ENCODE measurements at places on chromosomes 12 and 14.

GRCh38 chr12:27711967-27712366 lies 1.3 kb downstream of the MRPS35 start:
- no peak for DNase-seq

DNA sequence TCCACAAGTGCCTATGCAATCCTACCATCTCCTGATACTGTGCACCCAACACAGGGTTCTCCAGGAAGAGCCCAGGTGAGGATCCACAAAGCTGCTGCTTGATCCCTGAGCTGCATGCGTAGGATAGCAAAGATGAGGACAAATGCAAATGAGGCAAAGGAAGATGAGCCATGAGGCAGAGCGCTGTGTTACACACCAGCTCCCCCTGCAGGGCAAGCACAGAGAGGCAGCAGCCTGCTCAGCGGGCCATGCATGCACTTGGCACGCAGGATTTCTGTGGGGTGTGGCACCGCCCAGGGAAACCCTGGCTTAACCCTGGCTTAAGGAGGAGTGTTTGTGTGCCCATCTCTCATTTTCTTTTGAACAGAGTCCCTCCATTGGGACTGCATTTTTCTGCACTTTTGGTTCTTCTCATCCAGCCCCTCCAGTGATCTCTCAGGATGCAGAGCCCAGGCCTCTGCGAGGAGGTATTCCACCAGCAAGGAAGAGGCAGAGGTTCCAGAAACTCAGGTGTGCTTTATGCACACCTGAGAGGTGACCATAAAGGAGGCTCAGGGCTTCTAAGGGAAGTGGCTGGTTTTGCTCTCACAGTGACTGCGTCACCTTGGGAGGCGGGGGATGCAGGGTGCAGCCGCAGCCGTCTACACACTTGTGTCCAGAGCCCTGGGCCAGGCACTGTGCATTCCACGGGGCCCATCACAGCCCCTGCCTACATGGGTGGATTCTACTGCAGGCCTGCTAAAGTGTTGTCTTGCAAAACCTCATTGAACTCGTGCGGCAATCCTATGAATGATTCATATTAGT lies 973.3 kb upstream of the TMEM132C start:
- DNase-seq = peak; percentile 16

- no peak for DNase-seq
Observed at GRCh38 chr12:632102-632696, 31.0 kb downstream of the NINJ2 start.

DNA sequence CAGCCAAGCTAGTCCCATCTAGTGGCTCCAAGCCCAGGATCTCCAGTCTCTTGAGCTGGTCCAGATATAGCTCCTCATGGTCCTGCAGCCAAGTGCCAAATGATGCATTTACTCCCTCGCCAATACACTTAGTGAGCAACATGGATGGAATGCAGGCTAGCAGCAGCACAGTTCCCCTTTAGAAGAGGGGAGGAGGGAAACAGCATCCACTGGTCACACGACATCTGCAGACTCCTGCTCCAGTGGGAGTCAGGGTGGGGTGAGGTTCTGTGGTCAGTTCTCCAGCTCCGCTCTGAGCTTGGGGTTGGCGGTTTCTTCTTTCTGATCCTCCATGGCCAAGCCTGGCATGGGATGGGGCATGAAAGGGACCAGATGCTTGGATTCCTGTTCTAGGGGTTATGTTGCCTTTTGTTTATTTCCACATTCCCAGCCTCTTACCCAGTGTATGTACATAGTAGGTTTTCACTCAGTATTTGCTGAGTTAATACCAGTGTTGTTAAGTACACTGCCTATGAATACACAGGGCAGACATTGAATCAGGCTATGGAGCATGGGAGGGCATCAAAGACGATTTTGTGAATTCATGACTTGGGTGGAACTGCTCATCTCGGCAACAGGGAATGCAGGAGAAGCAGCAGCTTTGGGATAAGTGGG lies 57.3 kb downstream of the GALNT16 start:
- no peak for DNase-seq

- peak; percentile 77 for DNase-seq
Observed at GRCh38 chr12:1606021-1606622, 11.7 kb upstream of the FBXL14 start.

DNA sequence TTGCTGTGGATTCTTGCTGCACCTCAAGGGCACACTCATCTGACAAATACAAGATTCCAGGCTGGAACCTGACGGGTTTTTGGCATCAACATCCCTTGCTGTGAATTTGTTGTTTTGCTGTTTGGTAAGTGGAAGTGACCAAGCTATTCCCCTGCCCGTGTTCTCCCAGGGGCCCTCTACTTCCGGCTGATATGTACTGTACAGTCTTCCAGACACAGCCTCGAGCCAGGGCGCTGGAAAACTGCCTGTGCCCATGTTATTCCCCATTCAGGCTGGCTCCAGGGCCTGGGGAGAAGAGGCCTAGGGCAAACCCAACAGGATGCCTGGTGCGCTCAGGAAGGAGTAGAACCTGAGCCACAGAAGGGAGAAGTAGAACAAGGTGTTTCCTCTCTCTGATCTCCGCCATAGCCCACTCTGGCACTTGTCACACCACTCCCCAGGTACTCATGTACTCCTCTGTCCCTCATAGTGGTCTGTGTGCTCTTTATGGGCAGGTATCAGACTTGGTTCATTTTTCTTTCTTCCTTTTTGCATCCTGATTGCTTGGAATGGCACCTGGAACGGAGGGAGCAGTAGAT lies 67.8 kb upstream of the LTA4H start:
- no peak for DNase-seq

DNA sequence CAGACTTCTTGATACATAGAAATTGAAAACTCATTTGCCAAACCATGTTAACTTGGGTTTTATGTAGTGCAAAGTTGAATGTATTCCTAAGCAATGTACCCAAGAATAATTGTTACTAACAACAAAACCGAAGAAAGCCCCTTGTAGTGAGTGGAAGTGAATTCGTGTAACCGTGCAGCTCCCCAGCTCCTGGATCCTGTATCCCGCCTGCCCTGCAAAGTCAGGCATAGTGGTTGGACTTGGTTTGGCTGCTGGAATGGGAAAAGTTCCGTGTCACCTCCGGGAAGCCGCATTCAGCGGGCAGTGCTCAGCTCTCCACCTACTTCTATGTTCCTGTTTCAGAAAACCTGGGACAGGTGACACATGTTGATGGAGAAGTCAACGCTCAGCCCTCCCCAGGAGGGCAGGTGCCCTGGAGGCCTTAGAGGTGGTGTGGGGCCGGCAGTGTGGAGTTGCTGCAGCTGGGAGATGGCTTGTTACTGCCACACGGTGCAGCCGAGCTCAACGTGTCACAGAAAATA lies 29.2 kb upstream of the C14orf180 start:
- DNase-seq = no peak

GRCh38 chr14:73973497-73973896 lies 23.4 kb downstream of the COQ6 start:
- DNase-seq = no peak

DNA sequence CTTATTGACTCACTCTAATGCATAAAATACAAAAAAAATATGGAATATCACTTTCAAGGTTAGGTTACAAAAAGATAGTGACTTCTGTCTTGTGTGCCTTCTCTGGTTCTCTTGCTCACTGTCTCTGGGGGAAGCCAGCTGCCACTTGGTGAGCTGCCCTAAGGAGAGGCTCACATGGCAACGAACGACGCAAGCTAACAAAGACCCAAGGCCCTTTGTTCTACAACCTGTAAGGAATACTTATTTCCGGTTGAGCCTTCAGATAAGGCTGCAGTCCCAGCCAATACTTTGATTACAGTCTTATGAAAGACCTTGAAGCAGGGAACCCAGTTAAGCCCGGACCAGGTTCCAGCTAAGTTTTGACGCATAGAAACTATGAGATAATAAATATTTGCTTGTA lies 242.4 kb upstream of the TBX3 start:
- DNase-seq = no peak

- no peak for DNase-seq
Observed at GRCh38 chr12:48602192-48602989, 32.5 kb upstream of the LALBA start.

All from activated CD4-positive, alpha-beta T cell treated with anti-CD3 and anti-CD28 coated beads for 4 hours (primary cell).